Stimulated activated CD8-positive, alpha-beta memory T cell treated with anti-CD3 and anti-CD28 coated beads, Interleukin-15, amount 100 ng/mL, for 4 hours (primary cell): ENCODE measurements at places on chromosomes 7 and 10.

GRCh38 chr7:114988755-114989375 lies 67.0 kb downstream of the MDFIC start:
- DNase-seq, result no peak

DNA sequence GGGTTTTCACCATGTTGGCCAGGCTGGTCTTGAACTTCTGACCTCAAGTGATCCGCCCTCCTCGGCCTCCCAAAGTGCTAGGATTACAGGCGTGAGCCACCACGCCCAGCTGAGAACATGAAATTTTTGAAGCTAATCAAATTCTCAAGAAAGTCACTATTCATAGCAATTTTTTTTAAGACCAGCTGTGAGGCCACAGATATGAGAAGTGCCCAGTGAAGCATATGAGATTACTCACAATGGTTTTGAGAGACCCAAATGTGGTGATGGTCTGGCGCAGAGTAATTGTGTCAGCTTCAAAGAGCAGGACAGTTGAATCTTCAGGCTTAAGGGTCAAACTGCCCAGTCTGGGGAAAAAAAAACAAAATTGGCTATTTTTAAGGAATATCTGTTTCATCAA lies 16.2 kb downstream of the NCOA4 start:
- no peak for DNase-seq

- no peak for DNase-seq
These were observed 11.2 kb upstream of the EPHA1 start for GRCh38 chr7:143419880-143420279.

- no peak for DNase-seq
These were observed 30.4 kb upstream of the RSU1 start for GRCh38 chr10:16847644-16848043.

GRCh38 chr10:123139521-123140163 lies 3.9 kb downstream of the HMX3 start:
- no peak for DNase-seq

DNA sequence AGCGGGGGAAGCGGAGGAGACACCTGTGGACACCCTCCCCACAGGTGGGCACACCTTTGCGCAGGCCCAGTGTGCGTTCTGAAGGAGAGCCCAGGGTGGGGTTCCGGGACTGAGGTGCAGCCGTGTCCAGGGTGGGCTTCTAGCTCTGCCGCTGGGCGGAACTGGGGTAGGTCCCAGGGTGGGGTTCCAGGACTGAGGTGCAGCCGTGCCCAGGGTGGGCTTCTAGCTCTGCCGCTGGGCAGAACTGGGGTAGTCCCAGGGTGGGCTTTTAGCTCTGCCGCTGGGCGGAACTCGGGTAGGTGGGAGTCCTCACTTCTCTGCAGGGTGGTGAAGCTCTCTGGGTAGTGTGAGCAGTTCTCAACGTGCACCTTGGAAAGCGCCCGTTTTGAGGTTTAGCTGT lies 78.7 kb downstream of the DNAJB6 start:
- no peak for DNase-seq

GRCh38 chr10:11846542-11846941 lies 23.4 kb downstream of the PROSER2 start:
- no peak for DNase-seq

DNA sequence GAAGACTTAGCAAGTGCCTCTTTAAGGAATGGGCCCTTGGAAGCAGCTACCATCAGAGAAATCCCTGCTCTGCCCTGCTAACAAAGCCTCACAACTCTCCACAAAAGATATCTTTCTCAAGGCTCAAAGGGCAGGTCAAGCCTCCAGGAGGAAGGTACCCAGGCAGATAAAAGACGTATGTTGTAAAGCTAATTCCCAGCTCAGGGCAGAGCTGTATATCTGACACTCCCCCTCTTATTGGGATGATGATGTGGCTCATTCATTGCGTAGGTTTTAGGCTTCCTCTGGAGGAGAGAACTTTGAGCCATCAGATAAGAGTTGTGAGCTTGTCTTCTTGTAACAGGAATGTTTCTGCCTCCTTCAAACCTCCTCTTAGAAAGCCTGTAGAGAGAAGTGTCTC lies 145.4 kb downstream of the CALN1 start:
- DNase-seq, result no peak

DNA sequence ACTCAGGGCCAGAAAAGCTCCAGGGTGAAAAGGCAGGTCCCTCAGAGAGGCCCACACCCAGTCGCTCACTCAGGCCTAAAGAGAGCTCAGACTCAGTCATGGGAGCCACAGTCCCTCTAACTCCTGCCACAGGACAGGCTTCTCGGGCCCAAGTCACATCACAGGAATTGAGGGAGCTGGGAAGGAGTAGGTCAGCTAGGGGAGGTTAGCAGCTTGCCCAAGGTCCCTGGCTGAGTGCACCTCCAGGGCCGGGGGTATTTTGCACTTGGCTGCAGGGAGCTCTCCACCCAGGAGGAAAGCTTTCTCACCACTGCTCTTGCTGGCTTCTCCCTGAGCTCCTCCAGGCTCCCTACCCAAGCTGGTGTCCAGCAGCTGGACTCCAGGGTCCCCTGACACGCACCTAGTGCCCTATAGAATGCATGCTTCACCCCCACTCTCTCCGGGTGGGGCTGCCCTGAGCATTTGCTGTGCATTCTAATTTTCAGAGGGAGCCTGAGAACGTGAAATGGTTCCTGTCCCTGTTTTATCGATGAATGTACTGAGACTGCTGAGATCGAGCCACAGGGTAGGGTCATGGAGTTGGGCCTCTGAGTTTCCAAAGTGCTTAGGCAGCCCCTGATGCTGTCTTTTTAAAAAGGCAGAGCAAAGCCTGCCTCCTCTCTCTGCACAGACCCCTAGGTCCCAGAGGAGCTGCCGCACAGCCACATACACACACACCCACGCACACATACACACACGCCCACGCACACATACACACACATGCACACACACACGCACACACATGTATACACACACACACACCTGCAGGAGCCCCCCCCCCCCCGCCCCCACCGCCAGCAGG lies 37.9 kb upstream of the RET start:
- no peak for DNase-seq

DNA sequence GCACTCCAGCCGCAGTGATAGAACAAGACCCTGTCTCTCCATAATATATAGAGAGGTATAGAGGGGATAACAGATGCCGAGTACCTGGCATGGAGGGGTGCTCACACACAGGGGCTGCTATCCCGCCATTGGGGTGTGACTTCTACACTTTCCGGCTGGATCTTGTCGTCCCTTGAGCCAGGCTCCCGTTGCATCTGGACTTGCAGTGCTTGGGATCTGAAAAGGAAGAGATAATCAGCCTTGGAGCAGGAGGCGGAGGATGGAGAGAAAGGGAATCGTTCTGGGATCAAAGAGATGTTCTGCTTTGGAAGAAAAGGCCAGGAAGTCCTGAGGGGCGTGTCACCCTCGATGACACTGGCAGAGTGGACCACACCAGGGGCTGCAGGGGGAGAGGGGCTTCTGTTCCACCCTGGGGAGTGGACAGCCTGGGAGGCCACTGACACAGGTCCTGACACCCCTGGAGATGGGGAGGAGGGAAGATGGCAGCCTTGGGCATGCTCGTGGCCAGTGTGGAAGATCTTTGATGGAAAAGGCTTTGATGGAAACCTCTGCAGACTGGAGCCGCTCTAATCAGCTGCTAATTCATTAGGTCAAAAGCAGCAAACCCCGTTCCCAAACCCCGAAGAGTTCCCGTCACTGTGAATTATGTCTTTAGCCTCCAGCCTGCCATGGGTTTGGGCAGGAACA lies 85.1 kb downstream of the CARD11 start:
- DNase-seq, result no peak

GRCh38 chr7:158025686-158026600 lies 561.7 kb downstream of the PTPRN2 start:
- no peak for DNase-seq

DNA sequence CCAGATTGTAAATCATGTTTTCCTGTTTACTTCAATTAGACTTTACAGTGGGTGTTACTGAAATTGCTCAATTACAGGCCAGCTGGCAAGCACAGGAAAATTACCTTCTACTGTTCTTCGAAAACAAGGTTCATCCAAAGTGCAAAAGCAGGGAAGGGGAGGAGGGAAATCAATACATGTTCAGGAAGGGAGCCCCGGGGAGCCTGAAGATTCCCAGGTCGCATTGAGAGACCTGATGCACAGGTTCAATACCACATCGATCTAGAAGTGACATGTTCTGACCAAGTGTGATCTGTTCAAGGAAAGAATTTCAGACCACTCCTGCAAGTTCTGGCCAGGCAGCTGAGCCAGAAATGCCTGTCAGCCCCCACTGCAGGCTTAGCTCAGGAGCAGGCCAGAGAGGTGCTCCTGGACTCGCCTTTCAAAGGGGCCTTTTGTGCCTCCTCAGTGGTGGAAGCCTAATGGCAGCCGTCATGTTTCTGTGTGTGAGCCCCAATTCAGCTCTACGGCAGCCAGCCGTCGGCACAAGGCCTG lies 35.9 kb downstream of the FAM53B start:
- DNase-seq, result no peak

- DNase-seq, result no peak
These were observed 2.7 kb downstream of the OPN4 start for GRCh38 chr10:86657011-86657395.

DNA sequence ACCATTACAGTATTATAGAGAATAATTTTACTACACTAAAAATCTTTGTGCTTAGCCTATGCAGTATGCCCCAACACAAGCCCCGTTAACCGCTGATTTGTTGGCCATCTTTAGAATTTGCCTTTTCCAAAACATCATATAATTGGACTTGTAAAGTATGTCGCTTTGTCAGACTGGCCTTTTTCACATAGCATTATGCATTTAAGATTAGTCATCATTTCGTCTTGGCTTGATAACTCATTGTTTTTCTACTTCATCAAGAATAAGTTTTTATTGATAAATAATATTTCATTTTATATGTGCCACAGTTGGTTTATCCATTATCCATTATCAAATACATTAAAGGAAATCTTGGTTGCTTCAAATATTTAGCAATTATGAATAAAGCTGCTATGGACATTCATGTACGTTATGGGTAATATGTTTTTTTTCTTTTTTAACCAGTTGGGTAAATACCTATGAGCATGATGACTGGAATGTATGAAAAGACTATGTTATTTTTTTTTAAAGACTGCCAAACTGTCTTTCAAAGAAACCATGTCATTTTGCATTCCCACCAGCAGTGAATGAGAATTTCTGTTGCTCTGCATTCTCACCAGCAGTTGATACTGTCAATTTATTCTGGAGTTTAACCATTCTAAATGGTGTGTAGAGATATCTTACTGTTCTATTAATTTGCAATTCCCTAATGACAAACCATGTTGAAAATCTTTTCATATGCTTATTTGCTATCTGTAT lies 273.1 kb upstream of the KCND2 start:
- no peak for DNase-seq

DNA sequence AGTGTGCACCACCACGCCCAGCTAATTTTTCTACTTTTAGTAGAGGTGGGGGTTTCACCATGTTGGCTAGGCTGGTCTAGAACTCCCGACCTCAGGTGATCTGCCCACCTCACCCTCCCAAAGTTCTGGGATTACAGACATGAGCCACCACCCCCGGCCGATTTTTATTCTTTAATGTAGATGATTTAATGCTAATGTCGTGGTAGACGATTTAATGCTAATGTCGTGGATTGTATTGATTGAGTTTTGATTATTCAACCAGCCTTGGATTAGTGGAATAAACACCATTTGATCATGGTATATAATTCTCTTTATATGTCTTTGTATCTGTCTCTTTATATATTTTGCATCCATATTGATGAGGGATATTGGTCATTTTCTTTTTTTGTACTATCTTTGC lies 52.6 kb downstream of the OGDH start:
- DNase-seq, result no peak

GRCh38 chr7:139948587-139949335 lies 114.0 kb downstream of the PARP12 start:
- no peak for DNase-seq

DNA sequence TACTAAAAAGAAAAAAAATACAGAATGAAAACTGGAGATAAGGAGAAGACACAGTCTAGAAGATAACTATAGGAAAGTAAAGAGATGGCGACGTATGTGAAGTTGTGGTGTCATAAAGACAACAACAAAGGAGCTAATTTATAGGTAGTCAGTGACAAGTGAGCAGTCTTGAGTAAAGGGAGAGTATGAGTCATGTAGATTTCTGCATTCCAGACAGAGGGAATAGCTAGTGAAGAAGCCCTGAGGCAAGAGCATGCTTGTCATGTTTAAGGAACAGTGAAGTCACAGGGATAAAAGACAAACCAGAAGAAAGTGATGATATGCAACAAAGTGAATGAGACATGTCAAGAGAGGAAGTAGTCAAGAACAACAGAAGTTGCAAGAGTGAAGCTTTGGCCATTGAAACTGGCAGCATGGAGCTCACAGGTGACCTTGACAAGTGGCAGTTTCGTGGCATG lies 2.3 kb upstream of the MIOS start:
- no peak for DNase-seq

GRCh38 chr7:137951700-137952425 lies 50.0 kb downstream of the CREB3L2 start:
- DNase-seq, result no peak

DNA sequence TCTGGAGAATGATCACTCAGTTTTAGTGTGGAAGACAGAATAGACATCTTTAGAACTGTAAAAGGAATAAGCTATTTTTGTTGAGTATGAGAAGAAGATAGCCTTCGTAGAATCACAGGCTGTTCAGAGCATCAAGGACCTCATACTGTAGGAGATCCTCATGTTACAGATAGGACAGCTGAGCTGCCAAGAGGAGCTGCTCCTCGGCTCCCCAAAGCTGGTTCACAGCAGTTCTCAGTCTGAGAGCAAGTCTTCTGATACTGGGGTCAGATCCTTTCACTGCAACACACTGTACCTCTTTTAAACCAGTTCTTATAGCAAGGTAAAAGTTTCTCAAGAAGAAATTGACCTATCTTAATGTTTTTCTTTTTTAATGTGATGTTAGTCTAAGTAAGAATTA lies 17.1 kb downstream of the CCNY start:
- DNase-seq, result no peak

DNA sequence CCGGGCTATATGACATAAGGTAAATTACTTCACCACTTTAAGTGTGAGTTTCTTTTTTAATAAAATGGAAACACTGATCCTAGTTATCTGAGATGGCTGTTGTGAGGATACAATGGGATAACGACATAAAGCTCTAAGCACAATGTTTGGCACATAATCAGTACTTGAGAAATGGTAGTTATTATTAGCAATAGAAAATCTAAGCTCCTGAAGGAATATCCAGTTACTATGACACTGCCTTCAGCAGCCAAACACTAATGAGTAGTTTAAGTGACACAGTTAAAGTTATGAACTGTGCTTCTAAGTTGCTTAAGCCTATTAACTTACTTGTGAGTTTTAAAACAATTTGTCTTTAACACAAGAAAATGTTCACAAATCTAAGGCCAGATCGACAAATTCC lies 96.8 kb downstream of the ELAPOR2 start:
- no peak for DNase-seq
